ENCODE measurements at places on chromosomes 16 and 17. TPM values are rescaled to one million over a fixed set of nuclear protein-coding genes. Genes with fewer than 3 reads are reported as not detected.

Gene TEDC2
- 26.3 TPM for total RNA-seq

Gene GLP2R
- total RNA-seq, result 3.9 TPM

Gene MFAP4
- not detected for total RNA-seq

Gene GAST
- not detected for total RNA-seq

Gene CDRT15
- total RNA-seq, result not detected

Gene KRT25
- not detected for total RNA-seq

Gene PABPN1L
- not detected for total RNA-seq

- H3K27me3 ChIP-seq, result no peaks in the 10 kb centered on the region
- H3K27ac ChIP-seq, result no peak overlapping the region
- H3K4me1 ChIP-seq, result 0 out of 2 replicates have a peak, but pooled peaks cover 5% of the 10 kb centered on the region
- DNase-seq, result no peak
- peak overlapping the region; percentile 56 for H3K4me3 ChIP-seq
These were observed 1.1 kb upstream of the AXIN1 start for GRCh38 chr16:353404-354290.

- H3K36me3 ChIP-seq, result no peaks in the 10 kb centered on the region
- no peaks in the 10 kb centered on the region for H3K27me3 ChIP-seq
- no peak overlapping the region for H3K27ac ChIP-seq
- no peak for DNase-seq
- no peak overlapping the region for H3K4me3 ChIP-seq
These were observed 7.7 kb downstream of the DOK4 start for GRCh38 chr16:57478396-57479204.

- H3K36me3 ChIP-seq, result no peaks in the 10 kb centered on the region
- no peak overlapping the region for H3K27ac ChIP-seq
- no peak for DNase-seq
- no peak overlapping the region for H3K4me3 ChIP-seq
- H3K4me1 ChIP-seq, result no peaks in the 10 kb centered on the region
These were observed 47.3 kb upstream of the CHMP6 start for GRCh38 chr17:80944326-80944725.

DNA sequence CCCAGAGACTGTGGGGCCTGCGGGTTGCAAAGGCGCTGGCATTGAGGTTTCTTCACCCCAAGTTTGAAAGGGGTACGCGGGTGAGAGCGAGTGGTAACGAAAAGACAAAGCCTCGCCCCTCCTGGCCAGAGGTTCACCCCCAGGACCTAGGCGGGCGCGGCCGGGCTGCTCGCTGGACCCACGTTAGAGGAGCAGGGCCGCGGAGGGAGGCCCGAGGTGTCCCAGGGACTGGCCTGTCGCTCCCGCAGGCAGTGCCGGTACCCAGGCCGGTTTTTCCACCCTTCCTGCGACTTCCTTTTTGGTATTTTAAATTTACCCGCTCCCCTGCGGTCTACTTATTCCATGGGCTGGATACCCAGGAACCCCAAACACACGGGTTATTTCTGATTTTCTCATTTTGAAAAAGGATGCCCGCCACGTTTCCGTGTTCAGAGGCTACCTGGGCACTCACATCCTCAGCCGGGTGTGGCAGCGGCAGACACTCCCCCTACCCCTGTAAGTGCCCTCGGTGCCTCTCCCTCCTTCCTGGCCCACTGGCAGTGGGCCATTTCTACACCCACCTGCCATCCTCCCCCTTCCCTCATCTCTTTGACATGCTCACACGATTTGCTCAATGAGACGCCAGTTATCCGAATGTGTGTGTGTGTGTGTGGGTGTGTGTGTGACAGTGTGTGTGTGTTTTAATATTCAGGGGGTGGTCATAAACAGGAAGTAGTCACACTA lies 1.6 kb upstream of the FOXL1 start:
- peaks cover 77% of the 10 kb centered on the region for H3K27me3 ChIP-seq
- no peak overlapping the region for H3K4me3 ChIP-seq
- no peak overlapping the region for H3K27ac ChIP-seq
- no peak for DNase-seq

- H3K36me3 ChIP-seq, result peaks cover 4% of the 10 kb centered on the region
- DNase-seq, result no peak
- no peak overlapping the region for H3K27ac ChIP-seq
These were observed 3.2 kb downstream of the CSF3 start for GRCh38 chr17:40018211-40019121.

- no peaks in the 10 kb centered on the region for H3K4me1 ChIP-seq
- H3K4me3 ChIP-seq, result no peak overlapping the region
- H3K27me3 ChIP-seq, result peaks cover 38% of the 10 kb centered on the region
These were observed 41.5 kb upstream of the MED9 start for GRCh38 chr17:17435323-17435722.

DNA sequence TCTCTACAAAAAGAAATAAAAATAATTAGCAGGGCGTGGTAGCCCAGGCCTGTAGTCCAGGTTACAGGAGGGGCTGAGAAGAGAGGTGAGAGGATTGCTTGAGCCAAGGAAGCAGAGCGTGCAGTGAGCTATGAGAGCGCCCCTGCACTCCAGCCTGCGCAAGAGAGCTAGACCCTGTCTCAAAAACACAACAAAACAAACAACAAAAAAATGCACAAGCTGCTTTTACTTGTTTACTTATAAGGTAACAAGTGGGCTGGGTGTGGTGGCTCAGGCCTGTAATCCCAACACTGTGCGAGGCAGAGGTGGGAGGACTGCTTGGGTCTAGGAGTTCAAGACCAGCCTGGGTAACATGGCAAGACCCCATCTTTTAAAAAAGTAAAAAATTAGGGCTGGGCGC lies 1.7 kb downstream of the CYTH1 start:
- H3K27ac ChIP-seq, result no peak overlapping the region
- H3K4me3 ChIP-seq, result no peak overlapping the region
- no peaks in the 10 kb centered on the region for H3K4me1 ChIP-seq

DNA sequence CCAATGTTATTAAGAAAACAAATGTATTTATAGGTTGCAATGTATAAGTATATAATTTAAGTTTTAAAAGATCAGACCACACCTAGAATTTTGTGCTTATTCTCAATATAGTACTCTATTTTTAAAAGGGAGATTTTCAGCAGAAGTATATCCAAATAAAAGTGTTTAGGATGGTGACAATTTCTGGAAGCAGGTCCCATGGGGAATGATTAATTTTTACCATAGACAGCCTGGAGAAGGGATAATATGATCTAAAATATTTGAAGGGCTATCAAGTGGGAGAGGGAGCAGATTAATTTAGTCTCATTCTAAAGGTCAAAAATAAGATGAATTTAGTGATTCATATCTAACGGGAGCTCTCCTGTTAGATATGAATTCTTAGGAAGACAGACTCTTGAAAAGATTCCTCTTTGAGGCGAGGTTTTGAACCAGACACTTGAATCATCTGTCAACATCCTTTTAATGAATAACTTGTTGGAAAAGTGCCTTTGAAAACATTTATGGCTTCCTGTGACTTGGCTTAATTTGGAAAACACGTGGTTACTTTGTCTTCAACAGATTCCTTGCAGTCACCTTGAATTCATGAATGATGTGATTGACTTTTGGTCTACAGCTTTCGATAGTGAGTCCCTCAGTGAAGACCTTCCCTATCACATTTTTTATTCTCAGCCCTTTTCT lies 29.3 kb upstream of the SMIM36 start:
- no peak overlapping the region for H3K4me3 ChIP-seq
- H3K27me3 ChIP-seq, result peaks cover 27% of the 10 kb centered on the region
- no peak for DNase-seq
- no peaks in the 10 kb centered on the region for H3K36me3 ChIP-seq
- no peak overlapping the region for H3K27ac ChIP-seq

- no peak overlapping the region for H3K4me3 ChIP-seq
- no peaks in the 10 kb centered on the region for H3K27me3 ChIP-seq
- peaks cover 15% of the 10 kb centered on the region for H3K36me3 ChIP-seq
These were observed 29.8 kb upstream of the ANKFY1 start for GRCh38 chr17:4293572-4293971.

- no peaks in the 10 kb centered on the region for H3K27me3 ChIP-seq
- peak; percentile 62 for DNase-seq
- peaks cover 21% of the 10 kb centered on the region for H3K36me3 ChIP-seq
- peak overlapping the region; percentile 97 for H3K4me3 ChIP-seq
- H3K27ac ChIP-seq, result peak overlapping the region; percentile 88
- peaks cover 51% of the 10 kb centered on the region for H3K4me1 ChIP-seq
These were observed 17.5 kb upstream of the C17orf78 start for GRCh38 chr17:37358098-37358829.

- H3K36me3 ChIP-seq, result no peaks in the 10 kb centered on the region
- no peak overlapping the region for H3K4me3 ChIP-seq
- peaks cover 18% of the 10 kb centered on the region for H3K4me1 ChIP-seq
- H3K27ac ChIP-seq, result no peak overlapping the region
- H3K27me3 ChIP-seq, result no peaks in the 10 kb centered on the region
These were observed 10.8 kb upstream of the NAGLU start for GRCh38 chr17:42525221-42525620.

- no peak overlapping the region for H3K27ac ChIP-seq
- no peak overlapping the region for H3K4me3 ChIP-seq
- H3K4me1 ChIP-seq, result no peaks in the 10 kb centered on the region
- no peaks in the 10 kb centered on the region for H3K36me3 ChIP-seq
These were observed 138.5 kb downstream of the DNAH9 start for GRCh38 chr17:11736613-11737312.

Data from PC-9 (cell line).